ENCODE measurements at places on chromosomes 11 and 22.

DNA sequence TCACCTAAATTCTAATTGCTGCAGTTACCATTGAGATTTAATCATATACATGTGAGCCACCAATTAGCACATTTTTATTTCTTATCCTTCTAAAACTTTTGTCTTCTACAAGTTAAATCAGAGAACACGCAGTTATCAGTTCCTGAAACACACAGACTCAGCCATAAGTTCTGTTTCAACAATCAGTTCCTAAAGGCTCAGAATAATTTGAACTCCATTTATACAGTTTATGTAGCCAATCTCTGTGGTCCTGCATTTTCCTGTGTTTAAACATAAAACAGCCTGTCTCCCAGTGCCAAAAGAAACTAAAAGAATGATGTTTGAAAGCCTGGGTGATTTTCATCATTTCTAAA lies 2.9 kb downstream of the PLAAT3 start:
- no peak for DNase-seq

GRCh38 chr22:29768052-29768693 lies 1.0 kb downstream of the UQCR10 start:
- DNase-seq: peak; percentile 20

GRCh38 chr11:102284008-102284407 lies 33.3 kb upstream of the BIRC3 start:
- no peak for DNase-seq

GRCh38 chr11:120689596-120690275 lies 178.2 kb downstream of the GRIK4 start:
- no peak for DNase-seq

- peak; percentile 52 for DNase-seq
Observed at GRCh38 chr11:29018631-29019030, 910.4 kb downstream of the METTL15 start.

DNA sequence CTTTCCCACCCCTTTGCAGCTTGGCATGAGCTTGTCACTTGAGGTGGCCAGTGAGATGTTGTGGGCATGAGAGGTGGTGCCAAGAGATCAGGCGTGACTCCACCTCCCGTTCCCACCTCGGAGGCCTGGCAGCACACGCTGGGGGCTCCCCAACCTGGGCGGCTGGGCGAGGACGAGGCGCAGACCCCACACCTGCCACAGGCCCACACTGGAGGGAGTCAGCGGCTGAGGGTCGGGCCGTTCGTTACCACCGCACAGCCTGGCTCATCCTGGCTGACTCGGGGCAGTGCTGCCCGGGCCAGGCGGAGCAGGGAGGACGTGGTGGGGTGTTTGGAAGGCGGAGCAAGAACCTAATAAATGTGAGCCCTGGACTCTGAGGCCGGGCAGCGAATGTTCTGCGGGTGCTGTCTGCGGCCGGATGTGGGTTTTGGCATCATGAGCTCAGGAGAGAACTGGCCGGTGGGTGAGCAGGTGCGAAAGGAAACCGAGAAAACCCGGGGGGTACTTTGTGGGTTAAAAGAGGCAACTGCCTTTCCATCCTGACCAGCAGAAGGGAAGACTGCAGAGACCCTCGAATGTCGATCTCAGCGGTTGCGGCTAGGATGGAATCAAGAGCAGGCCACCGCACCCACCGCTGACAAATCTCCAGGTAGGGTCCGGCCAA lies 10.2 kb upstream of the IFITM3 start:
- no peak for DNase-seq

- no peak for DNase-seq
Observed at GRCh38 chr11:67998150-67999045, 5.5 kb downstream of the UNC93B1 start.

- peak; percentile 76 for DNase-seq
Observed at GRCh38 chr11:3905080-3905953, 49.9 kb downstream of the STIM1 start.

GRCh38 chr11:64208796-64209562 lies 2.5 kb downstream of the FERMT3 start:
- no peak for DNase-seq

DNA sequence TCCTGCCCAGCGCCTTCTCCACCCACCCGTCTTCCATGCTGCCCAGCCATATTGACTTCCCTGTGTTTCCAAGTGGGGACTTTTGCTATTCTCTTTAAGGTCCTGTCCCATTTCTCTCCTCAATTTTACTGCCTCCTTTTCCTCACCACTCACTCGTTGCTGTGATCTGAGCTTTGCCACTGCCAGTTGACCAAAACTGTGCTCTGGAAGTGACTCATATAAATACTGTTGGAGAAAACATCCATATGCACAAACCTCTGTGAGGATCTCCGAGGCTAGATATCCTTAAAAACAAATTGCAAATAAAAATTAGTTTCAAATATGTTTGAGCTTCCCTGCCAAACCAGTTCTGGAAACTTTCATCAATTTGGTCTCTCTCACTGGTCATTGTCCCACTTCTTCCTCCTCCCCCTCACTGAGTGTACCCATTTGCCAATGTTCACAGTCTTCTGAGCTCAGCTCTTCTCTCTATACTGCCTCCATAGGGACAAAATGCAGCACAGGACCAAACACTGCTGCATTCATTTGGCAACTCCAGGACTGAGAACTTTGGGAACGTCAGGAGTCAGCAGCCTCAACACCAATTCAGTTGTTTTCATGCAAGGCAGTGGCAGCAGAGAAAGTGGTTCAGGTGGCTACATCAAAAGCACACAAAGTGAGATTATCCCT lies 34.0 kb upstream of the MMP13 start:
- peak; percentile 79 for DNase-seq

GRCh38 chr22:23302171-23303002 lies 122.1 kb downstream of the BCR start:
- no peak for DNase-seq

- DNase-seq: no peak
Observed at GRCh38 chr11:128948583-128948982, 5.9 kb upstream of the TP53AIP1 start.

DNA sequence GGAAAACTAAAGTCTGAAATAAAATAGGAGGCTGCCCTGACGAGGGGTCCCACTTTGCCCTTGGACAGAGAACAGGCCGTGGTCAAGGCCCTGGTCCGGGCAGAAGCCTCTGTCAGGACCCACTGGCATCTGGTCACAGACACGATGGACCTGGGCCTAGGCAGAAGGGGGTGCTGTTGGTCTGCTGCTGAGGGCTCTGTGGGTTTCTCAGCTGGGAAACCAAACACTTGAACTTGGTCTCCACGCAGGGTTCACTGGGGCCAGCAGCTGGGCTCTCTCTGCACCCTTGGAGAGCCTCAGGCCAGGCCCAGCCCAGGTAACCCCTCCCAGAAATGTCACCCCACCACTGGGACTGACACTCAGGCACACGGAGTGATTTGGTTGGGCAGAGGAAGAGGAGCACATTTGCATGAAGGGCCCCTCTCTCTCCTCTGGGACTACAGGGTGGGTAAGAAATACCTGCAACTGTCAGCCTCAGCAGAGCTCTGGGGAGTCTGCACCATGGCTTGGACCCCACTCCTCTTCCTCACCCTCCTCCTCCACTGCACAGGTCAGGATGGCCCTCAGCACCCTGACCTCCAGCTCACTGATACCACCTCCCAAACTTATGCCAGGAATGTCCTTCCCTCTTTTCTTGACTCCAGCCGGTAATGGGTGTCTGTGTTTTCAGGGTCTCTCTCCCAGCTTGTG lies 48.1 kb upstream of the TOP3B start:
- no peak for DNase-seq

DNA sequence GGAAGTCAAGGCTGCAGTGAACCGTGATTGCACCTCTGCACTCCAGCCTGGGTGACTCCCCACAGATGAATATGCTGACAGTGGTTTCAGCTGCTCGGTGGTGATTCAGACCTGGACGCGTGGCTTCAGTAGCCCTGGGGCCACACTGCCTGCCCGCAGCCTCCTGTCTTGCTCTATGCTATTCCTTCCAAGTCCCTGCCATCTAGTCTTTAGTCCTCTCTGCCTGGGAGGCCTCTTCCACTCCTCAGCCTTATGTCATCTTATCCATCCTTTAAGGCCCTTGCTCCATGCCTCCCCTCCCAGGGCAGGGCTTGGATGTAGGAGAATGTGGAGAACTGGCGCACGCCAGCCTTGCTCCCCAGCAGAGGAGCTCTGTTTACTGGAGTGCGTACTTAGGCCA lies 23.0 kb downstream of the YDJC start:
- DNase-seq: no peak
